Trophoblast cell (in vitro differentiated cells and primary cell): ENCODE measurements at places on chromosomes 3 and 15.

DNA sequence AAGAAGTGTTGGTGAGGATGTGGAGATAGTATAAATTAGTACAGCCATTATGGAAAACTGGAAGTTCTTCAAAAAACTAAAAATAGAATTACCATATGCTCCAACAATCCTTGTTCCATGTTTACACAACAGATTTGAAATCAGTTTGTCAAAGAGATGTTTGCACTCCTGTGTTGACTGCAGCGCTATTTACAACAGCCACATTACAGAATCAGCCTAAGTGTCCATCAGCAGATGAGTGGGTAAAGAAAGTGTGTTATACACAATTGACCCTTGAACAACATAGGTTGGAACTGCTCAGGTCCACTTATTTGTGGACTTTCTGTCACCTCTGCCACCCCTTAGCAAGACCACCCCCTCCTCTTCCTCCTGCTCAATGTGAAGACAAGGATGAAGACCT, 34.7 kb downstream of the LMLN start:
- DNase-seq: no peak
- H3K27me3 ChIP-seq: no peaks in the 10 kb centered on the region
- no peak overlapping the region for H3K27ac ChIP-seq
- no peak overlapping the region for H3K4me3 ChIP-seq
- H3K4me1 ChIP-seq: no peaks in the 10 kb centered on the region

- DNase-seq: no peak
- no peaks in the 10 kb centered on the region for H3K27me3 ChIP-seq
- H3K4me3 ChIP-seq: peak overlapping the region; percentile 21
- peak overlapping the region; percentile 62 for H3K27ac ChIP-seq
Observed at GRCh38 chr15:74869726-74870407, 3.3 kb downstream of the SCAMP2 start.

- H3K27ac ChIP-seq: no peak overlapping the region
- no peak for DNase-seq
- peaks cover 2% of the 10 kb centered on the region for H3K4me1 ChIP-seq
- H3K36me3 ChIP-seq: peaks cover 11% of the 10 kb centered on the region
Observed at GRCh38 chr3:37251993-37252392, 77.6 kb upstream of the LRRFIP2 start.

DNA sequence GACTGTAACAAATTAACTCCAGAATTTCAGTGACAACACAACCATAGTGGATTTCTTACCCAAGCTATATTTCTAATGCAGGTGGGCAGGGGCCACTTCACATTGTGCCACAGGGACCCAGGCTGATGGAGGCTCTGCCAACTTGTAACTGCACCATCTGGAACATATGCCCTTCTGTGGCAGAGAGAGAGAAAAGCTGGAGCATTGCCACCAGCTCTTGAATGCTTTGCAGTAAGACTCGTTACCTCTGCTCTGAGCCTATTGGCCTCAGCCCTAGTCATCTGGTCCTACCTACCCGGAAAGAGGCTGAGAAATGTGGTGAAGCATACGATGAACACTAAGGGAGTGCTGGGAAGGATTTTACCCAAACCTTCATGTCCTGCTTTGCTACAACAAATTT, 587.1 kb downstream of the ZNF385D start:
- H3K27ac ChIP-seq: no peak overlapping the region
- no peak for DNase-seq
- H3K4me1 ChIP-seq: no peaks in the 10 kb centered on the region
- no peaks in the 10 kb centered on the region for H3K36me3 ChIP-seq
- no peaks in the 10 kb centered on the region for H3K27me3 ChIP-seq

DNA sequence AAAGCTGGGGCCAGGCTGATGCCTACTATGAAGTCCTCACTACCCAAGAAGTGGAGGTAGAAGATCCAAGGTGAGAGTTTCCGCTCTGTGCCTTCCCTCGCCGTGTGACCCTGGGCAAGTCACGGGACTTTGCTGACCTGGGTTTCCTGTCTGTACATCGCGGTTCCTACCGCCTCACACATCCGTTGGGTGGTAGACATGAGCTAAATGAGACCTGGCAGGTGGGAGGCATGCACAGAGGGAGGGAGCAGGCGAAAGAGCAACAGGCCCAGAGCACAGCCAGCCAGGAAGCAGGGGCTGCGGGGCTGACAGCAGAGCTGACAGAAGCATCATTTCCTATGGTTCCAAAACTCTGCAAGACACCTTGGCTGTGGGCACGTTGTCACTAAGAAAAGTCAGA, 157.3 kb upstream of the BHLHE40 start:
- H3K4me3 ChIP-seq: no peak overlapping the region
- H3K27ac ChIP-seq: no peak overlapping the region
- no peak for DNase-seq
- H3K27me3 ChIP-seq: no peaks in the 10 kb centered on the region
- peaks cover 32% of the 10 kb centered on the region for H3K4me1 ChIP-seq

DNA sequence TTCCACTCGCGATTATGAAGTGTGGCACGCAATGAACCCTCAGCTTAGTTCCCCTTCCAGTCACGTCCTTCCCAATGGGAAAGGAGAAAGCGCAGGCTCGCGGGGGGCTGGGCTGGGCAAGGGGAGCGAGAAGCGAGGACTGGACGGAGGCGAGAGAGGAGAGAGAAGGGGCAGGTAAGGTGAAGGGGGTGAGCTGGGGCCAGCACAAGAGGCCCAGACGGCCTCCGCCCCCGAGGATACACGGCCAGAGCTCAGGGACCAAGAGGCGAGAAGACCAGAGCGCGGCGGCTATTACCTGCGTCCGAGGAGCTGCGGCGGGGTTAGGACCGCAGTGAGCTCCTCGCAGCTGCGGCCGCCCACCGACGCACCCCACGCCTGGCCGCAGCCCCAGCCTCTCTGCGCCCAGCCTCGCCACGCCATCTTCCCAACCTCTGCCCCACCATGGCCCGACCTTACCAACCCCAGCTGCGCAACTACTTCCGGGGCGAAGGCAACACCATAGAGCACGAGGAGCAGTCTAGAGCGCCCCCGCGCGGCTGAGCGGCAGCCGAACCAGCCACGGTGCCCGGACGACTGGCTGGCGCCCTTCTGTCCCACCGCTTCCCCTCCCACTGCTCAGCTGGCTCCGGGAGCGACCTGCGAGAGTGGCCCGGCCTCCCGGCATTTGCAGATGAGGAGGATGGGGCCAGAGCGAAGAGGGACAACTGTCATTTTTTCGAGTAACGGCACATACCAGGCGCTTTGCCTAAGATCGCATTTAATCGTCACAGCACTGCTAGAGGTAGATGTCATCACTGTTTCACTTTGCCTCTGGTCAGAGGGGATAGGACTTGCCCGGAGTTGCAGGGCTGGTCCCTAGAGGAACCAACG, at the start of gene PARL:
Gene PARL (minus strand): TSS at position 454 of the 870 bp plus-strand sequence. CDS start 34 bp downstream, at position 420.
- peak; percentile 93 for DNase-seq
- no peaks in the 10 kb centered on the region for H3K36me3 ChIP-seq
- H3K4me3 ChIP-seq: peak within 1 kb of the TSS; percentile 97
- H3K4me1 ChIP-seq: no peaks in the 10 kb centered on the region
- no peak within 1 kb of the TSS for H3K27ac ChIP-seq

GRCh38 chr3:27713078-27713423, 9.1 kb downstream of the EOMES start:
- no peak overlapping the region for H3K4me3 ChIP-seq
- peaks cover 53% of the 10 kb centered on the region for H3K27me3 ChIP-seq
- H3K27ac ChIP-seq: no peak overlapping the region

- no peaks in the 10 kb centered on the region for H3K27me3 ChIP-seq
- peaks cover 30% of the 10 kb centered on the region for H3K4me1 ChIP-seq
- peak; percentile 72 for DNase-seq
- H3K4me3 ChIP-seq: no peak overlapping the region
Observed at GRCh38 chr3:45553469-45553974, 41.0 kb upstream of the LIMD1 start.

DNA sequence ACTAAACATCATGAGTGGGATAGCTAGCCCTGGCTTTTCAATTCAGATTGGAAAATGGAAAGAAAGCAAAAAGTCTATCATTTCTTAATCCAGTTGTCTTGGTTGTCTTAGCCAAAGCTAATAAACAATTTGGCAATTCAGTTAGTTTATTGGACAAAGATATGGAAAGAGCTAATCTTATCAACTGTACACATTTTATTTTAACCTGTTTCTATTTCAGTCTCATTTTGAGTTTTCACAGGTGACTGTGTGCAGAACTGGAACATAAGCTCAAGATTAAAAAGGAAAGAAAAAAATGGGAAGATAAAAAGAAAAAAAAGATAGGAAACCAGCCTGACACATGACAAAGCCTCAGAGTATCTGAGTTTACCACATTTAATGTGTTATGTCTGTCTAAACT, 642.6 kb downstream of the SQOR start:
- H3K27me3 ChIP-seq: no peaks in the 10 kb centered on the region
- H3K4me3 ChIP-seq: no peak overlapping the region
- H3K27ac ChIP-seq: no peak overlapping the region
- no peaks in the 10 kb centered on the region for H3K4me1 ChIP-seq
- no peak for DNase-seq
- no peaks in the 10 kb centered on the region for H3K36me3 ChIP-seq

- H3K4me3 ChIP-seq: no peak overlapping the region
- no peak overlapping the region for H3K27ac ChIP-seq
- H3K36me3 ChIP-seq: no peaks in the 10 kb centered on the region
- H3K4me1 ChIP-seq: no peaks in the 10 kb centered on the region
- no peak for DNase-seq
Observed at GRCh38 chr3:52791366-52791765, 3.2 kb upstream of the ITIH3 start.

DNA sequence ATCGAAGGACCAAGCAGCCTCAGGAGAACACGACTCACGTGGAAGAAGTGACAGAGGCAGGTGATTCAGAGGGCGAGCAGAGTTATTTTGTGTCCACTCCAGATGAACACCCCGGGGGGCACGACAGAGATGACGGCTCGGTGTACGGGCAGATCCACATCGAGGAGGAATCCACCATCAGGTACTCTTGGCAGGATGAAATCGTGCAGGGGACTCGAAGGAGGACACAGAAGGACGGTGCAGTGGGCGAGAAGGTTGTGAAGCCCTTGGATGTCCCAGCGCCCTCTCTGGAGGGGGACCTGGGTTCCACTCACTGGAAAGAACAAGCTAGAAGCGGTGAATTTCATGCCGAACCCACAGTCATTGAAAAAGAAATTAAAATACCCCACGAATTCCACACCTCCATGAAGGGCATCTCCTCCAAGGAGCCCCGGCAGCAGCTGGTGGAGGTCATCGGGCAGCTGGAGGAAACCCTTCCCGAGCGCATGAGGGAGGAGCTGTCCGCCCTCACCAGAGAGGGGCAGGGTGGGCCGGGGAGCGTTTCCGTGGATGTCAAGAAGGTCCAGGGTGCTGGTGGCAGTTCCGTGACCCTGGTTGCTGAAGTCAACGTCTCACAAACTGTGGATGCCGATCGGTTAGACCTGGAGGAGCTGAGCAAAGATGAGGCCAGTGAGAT, 26.0 kb downstream of the SYNM start:
- H3K4me1 ChIP-seq: peaks cover 11% of the 10 kb centered on the region
- DNase-seq: no peak
- no peak overlapping the region for H3K27ac ChIP-seq
- no peaks in the 10 kb centered on the region for H3K27me3 ChIP-seq
- peaks cover 29% of the 10 kb centered on the region for H3K36me3 ChIP-seq

- H3K4me1 ChIP-seq: peaks cover 5% of the 10 kb centered on the region
- H3K36me3 ChIP-seq: no peaks in the 10 kb centered on the region
- no peak for DNase-seq
- no peak overlapping the region for H3K27ac ChIP-seq
Observed at GRCh38 chr15:101537483-101538080, 48.1 kb upstream of the PCSK6 start.

DNA sequence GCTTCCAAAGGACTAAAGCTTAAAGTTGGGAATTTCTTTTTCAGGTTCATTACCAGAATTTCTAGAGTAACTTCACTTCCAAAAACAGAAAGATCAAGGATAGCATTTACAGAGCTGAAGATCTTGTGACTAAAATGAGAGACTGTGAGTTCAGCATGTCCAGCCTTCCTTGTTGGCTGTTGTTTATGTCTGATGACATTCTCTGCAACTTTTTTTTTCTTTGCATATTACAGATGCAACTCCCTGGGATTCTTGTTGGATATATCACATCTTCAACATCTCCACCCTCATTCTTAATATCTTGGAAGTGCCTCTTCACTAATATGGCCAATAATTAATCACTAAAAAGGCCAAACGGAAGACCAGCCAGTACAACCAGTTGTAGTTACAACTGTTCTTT, 86.2 kb upstream of the FRMD4B start:
- H3K36me3 ChIP-seq: no peaks in the 10 kb centered on the region
- no peak for DNase-seq
- no peaks in the 10 kb centered on the region for H3K4me1 ChIP-seq
- H3K27me3 ChIP-seq: no peaks in the 10 kb centered on the region

GRCh38 chr15:43187544-43188155, 2.4 kb downstream of the CCNDBP1 start:
- H3K4me1 ChIP-seq: peaks cover 5% of the 10 kb centered on the region
- H3K4me3 ChIP-seq: no peak overlapping the region
- no peak overlapping the region for H3K27ac ChIP-seq
- peak; percentile 70 for DNase-seq
- H3K27me3 ChIP-seq: no peaks in the 10 kb centered on the region

- no peaks in the 10 kb centered on the region for H3K36me3 ChIP-seq
- DNase-seq: no peak
- peaks cover 4% of the 10 kb centered on the region for H3K4me1 ChIP-seq
- H3K27ac ChIP-seq: peak overlapping the region; percentile 25
Observed at GRCh38 chr3:95815828-95816227, 998.6 kb upstream of the EPHA6 start.

GRCh38 chr3:173065543-173065981, 75.5 kb downstream of the SPATA16 start:
- no peak overlapping the region for H3K27ac ChIP-seq
- H3K27me3 ChIP-seq: no peaks in the 10 kb centered on the region
- peaks cover 6% of the 10 kb centered on the region for H3K4me1 ChIP-seq
- DNase-seq: no peak
- no peak overlapping the region for H3K4me3 ChIP-seq
- no peaks in the 10 kb centered on the region for H3K36me3 ChIP-seq

- no peak overlapping the region for H3K27ac ChIP-seq
- H3K4me3 ChIP-seq: no peak overlapping the region
- H3K27me3 ChIP-seq: no peaks in the 10 kb centered on the region
- H3K36me3 ChIP-seq: no peaks in the 10 kb centered on the region
- DNase-seq: no peak
Observed at GRCh38 chr3:190346541-190346940, 24.3 kb upstream of the CLDN1 start.

GRCh38 chr3:50464569-50464968, 38.9 kb downstream of the CACNA2D2 start:
- no peak overlapping the region for H3K4me3 ChIP-seq
- no peaks in the 10 kb centered on the region for H3K4me1 ChIP-seq
- H3K27ac ChIP-seq: no peak overlapping the region
- H3K36me3 ChIP-seq: no peaks in the 10 kb centered on the region
- DNase-seq: no peak
- no peaks in the 10 kb centered on the region for H3K27me3 ChIP-seq

DNA sequence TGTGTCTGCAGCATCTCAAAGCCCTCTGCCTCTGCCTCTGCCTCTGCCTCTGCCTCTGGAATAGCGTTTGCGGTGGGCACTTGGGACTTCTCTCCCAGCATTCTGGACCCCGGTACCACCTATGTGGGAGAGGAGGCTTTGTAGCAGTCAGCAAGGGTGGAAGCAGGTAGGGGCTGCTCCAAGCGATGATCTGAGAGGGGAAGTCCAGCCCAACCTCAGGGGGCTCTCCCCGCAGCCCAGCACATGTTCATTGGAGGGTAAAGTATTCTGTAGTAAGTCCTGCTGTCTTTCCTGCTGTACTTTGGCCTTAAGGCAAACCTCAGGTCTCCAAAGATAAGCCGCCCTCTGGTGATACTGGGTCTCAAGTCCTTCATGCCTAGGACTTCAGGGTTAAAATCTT, 68.6 kb downstream of the FAM174B start:
- H3K4me1 ChIP-seq: no peaks in the 10 kb centered on the region
- no peak overlapping the region for H3K27ac ChIP-seq
- no peak for DNase-seq
